NCI-H510A treated with DMSO at 0.1 percent for 48 hours (cell line): ENCODE measurements at places on chromosomes 5 and 9.

- DNase-seq = no peak
Measured at GRCh38 chr5:95935553-95936100, 26.0 kb downstream of the ELL2 start.

- DNase-seq = no peak
Measured at GRCh38 chr5:135151256-135151655, 117.2 kb upstream of the PITX1 start.

- DNase-seq = no peak
Measured at GRCh38 chr9:90579181-90579580, 63.4 kb downstream of the DIRAS2 start.

DNA sequence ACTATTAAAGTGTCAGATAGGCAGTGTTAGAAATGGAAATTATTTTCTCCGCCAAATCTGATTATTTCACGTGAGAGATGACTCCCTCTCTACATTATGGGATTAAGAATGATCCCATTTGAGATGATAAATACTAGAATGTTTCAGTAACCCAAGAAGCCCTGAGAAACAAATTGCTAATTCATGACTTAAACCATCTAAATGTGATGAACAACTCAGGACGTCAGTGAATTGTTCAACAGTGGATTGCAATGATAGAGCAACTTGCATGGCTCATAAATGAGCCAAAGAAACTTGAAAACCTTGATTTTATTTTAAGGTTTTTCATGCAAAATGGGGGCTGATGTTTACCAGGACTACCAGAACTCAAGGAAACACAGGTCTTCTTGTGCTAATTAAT is 350.5 kb upstream of the WWC1 start:
- no peak for DNase-seq

GRCh38 chr5:127871503-127872153 is 168.4 kb downstream of the CCDC192 start:
- no peak for DNase-seq

DNA sequence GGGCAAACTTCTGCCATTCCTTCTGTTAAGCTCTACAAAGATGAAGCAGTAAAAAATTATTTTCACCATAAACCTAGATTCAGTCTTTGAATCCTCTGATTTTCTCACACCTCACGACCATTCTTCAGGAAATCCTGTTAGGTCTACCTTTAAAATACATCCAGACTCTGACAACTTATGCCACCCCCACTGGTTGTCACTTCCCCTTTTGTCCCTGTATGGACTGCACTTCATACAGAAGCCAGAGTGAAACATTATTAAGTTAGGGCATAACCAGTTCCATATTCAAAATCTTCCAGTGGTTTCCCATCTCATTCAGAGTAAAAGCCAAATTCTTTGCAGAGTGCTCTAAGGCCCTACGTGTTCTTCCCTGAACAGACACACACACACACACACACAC is 499.8 kb downstream of the RASEF start:
- DNase-seq = no peak

- DNase-seq = no peak
Measured at GRCh38 chr5:67875601-67876000, 340.0 kb upstream of the PIK3R1 start.

DNA sequence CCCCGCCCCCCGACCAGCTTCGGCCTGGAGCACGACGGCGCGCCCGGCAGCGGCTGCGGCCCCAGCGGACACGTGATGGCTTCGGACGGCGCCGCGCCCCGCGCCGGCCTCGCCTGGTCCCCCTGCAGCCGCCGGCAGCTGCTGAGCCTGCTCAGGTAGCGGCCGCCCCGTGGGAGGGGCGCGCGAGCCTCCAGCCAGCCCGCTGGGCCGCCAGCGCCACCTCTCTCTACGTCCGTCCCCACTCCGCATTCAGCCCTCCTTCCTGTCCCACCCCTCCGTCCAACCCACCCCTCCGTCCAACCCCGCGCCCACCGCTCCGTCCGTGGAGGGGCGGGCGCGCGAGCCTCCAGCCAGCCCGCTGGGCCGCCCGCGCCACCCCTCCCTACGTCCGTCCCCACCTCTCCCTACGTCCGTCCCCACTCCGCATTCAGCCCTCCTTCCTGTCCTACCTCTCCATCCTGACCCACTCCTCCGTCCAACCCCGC is 6.5 kb downstream of the ADAMTS13 start:
- peak; percentile 37 for DNase-seq

GRCh38 chr5:166436872-166437271 is 1854.6 kb upstream of the WWC1 start:
- DNase-seq = no peak

DNA sequence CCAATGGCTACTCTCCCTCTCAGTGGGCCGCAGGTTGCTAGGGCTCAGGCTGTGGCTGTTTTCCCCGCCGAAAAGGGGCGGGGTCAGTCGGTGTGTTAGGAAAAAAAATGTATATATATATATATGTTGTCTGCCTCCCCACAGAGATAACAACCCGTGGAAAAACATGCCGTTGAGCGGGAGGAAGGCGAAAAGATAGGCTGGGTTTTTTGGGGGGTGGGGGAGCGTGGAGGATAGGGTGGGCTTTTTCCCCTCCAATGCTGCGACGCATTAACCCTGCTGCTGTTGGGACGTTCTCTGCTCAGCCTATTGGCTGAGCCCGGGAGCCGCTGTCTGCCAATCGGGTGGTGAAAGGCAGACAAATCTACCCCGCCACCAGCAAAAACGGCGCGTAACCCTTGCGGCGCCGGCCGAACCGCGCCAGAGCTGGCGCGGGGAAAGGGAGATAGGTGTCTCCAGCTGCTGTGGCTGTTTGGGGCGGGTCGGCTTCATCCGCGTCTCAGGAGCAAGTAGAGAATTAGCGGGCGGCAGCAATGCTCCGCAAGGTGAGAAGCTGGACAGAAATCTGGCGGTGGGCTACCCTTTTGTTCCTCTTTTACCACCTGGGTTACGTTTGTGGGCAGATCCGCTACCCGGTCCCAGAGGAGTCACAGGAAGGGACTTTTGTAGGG is at the start of gene PCDHGC4:
Gene PCDHGC4 (plus strand): TSS at position 390 of the 671 bp plus-strand sequence. CDS start 144 bp downstream, at position 534.
- DNase-seq = peak; percentile 34

GRCh38 chr5:7208938-7209337 is 187.0 kb upstream of the ADCY2 start:
- DNase-seq = no peak

DNA sequence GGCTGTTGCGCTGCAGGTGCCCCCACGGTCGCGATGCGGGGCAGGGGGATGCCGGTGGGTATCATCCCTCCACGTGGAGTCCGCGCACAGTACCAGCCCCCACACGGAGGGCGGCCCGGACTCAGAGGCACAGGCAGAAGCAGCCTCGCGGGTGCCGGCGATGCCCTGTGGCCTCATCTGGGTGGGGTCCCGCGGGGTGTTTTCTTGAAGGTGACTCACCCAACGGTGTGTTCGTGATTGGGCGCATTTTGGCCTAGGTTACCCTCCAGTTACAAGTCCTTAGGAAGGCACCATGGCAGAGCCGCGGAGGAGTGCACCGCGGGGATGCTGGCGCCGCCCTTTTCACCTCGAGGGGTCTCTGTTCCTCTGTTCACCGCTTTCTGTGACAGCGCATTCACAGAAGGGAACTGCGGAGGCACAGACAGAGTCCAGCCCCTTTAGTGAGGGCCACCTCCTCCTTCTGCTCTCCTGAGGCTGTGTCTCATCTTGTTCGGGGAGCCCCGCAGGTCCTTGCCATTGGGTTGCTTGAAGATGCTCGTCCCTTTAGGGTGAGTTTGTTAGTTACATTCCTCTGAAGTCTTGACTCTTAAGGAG is 21.6 kb upstream of the EXOC3 start:
- DNase-seq = no peak
